ENCODE measurements at places on chromosomes 6 and 20.

DNA sequence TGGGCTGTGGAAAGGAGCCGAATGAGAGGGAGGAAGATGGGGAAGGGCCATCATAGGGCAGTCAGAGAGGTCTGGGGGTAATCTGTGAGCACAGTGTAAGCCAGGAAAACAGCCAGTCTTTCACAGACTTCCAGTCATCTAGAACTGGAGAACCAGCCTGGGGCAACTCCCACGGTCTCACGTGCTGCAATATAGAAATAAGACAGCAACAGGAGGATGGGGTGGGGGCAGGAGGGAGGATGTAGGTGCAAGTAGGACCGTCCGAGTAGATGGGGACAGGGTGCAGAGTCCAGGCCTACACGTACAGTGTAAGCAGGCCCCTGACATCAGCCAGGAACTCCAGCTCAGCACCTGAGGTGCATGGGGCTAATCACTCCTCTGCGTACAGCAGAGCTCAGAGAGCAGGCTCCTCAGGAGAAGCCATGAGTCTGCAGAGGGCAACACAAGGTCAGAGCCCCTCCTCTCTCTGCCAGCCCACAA lies 58.2 kb upstream of the TNFAIP3 start:
- DNase-seq: no peak

DNA sequence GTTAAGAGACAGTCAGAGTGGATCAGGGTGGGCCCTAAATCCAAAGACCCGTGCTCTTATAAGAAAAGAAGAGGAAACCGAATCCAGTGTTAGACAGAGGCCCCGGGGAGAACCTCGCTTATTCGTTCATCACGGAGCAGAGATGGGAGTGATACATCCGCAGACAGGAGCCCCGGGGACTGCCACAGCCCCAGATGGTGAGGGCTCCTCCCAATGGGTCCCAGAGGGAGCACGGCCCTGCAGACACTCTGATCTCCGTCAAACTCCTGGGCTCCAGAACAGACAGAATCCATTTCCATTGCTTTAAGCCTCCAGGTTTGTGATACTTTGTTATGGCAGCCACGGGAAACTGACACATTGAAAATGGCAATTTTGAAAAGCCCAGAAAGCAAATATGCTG lies 47.0 kb downstream of the CDH4 start:
- no peak for DNase-seq

DNA sequence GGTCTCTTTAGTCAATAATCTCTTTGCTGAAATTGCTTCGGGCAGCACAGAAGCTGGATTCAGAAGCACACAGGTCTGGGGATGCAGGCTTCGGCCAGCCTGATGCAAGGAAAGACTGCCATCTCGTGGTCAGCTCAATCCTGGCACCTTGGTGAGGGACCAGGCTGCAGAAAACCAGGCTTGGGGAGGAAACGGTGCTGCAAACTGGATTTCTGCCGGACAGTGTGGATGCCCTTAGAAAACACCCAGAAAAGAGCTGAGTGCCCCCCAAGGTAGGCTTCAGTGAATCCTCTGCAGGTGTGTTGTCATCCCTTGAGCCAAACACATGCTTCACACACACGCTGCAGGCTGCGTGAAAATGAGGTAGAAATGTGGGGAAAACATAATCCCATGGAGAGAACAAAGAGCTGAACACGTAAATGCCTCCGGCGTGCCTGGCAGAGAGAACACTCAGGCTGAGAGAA lies 89.8 kb upstream of the PAX1 start:
- peak; percentile 88 for DNase-seq

DNA sequence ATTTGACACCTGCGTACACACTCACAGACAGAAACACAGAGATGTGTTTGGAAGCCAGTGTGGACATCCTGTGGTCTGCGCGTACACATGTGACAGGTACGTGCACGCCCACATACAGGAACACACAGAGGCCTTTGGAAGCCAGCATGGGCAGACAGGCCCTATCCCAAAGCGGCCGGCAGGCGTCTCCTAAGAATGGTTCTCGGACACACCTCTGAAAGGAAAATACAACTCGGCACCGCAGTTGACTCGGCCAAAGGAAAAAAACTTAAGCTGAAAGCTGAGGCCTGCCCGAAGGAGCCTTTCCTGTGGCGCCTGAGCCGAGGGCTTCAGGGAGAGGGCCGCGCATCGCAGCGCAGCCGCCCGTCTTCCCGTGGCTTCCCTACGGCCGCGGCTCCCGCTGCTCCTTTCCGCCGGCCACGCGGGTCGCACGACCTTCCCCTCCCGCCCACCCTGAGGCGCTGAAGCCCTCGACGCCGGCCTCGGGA lies 1.4 kb upstream of the CEP43 start:
- peak; percentile 23 for DNase-seq

GRCh38 chr6:159700970-159701369 lies 7.9 kb upstream of the SOD2 start:
- no peak for DNase-seq

DNA sequence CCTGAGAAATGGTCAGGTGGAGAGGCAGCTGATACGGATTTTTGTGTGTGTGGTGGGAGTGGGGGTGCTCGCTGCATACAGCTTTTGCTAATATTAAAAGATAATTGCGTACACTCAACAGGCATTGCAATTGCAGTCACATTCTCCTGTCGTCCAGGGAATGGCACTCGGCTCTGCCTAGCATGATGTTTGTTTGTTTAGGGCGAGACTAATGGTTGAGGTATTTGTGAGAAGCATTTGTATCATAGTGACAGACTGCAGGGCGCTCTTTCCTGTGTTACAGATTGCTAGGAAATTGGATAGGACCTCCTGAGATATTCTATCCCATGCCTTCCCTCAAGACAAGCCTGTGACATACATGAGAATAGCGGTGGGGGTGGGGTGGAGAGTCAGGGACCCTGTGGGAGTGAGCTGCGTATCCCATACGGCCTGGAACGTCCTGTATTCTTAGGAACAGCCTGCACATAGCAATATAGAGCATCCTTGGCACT lies 207.4 kb downstream of the SOX4 start:
- DNase-seq: no peak

GRCh38 chr6:37207903-37208456 lies 38.0 kb downstream of the PIM1 start:
- DNase-seq: peak; percentile 25

GRCh38 chr6:67757465-67758033 lies 877.5 kb upstream of the ADGRB3 start:
- DNase-seq: no peak

- DNase-seq: no peak
These were observed 33.0 kb downstream of the PYGB start for GRCh38 chr20:25280574-25281535.

Data from amygdala (tissue), 56 donors.